ENCODE measurements at places on chromosomes 12 and 14.

DNA sequence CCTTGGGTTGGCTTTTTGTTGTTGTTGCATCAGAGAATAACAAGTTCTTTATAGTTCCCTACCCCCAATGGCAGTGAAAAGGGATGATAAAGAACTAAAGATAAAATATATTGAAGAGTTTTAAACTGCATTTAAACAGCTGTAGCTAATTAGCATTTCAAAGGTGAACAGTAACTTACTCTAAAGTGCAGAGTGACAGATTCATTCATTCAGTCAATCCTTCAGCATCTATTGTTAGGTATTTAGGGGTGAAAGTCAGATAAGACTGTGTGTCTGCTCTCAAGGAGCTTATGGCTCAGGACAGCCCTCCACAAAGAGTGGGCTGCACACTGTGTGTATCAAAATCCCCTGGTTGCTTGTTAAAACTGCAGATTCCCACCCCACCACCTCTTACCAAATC lies 146.1 kb downstream of the SSPN start:
- DNase-seq: no peak

DNA sequence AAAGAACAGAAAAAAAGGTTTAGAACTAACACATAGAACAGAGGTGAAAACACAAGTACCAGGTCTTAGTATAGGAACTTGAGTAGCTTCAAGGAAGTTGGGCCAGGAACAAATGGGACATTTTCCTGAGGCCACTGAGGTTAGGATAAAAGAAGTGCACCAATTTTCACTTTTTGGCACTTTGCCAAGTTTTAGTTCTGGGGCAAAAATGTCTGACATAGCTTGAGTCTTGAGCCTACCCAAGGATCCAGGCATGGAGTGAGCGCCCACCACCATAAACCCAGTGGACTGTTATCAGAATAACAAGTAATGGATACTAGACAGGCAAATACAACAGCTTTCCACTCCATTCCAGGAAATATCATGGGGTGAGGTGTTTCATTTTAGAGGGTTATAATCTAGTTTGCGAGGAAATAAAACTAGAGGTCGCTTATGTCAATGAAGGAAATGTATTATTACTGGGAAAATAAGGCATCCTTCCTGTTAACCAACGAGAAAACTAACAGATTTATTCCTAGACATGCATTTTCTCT lies 199.7 kb upstream of the HMGA2 start:
- DNase-seq: no peak

GRCh38 chr14:84483072-84483420 lies 1046.9 kb upstream of the FLRT2 start:
- DNase-seq: no peak

DNA sequence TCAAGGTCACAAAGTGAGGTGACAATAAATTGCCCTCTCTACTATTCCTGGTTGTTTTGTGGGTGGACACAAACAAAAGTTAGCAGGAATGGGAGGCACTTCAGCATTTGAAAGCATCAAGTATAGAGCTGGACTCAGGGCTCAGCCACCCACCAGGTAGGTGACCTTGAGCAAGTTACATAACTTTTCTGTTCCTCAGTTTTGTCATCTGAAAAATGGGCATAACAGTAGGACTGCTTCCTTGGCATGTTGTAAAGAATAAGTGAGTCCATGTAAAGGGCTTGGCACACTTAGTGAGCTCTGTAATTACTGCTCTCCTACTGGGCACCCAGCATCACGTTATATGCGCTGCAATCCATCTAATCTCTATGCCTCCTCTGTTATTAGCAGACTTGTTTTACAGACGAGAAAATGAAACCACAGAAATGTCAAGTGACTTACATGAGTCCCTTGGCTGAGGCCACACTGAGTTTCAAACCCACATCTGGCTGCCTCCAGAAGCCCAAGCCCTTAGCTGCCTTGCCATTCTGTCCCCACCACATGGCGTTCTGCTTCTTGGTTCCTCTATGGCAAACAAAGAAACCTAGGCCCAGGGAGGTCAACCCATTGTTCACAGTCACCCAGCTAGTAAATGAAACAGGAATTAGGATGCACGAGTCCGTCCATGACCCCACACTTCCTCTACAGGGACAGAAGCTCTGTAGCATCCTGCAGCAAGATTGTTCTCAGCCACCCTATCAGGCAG lies 63.2 kb upstream of the SLC24A4 start:
- no peak for DNase-seq

DNA sequence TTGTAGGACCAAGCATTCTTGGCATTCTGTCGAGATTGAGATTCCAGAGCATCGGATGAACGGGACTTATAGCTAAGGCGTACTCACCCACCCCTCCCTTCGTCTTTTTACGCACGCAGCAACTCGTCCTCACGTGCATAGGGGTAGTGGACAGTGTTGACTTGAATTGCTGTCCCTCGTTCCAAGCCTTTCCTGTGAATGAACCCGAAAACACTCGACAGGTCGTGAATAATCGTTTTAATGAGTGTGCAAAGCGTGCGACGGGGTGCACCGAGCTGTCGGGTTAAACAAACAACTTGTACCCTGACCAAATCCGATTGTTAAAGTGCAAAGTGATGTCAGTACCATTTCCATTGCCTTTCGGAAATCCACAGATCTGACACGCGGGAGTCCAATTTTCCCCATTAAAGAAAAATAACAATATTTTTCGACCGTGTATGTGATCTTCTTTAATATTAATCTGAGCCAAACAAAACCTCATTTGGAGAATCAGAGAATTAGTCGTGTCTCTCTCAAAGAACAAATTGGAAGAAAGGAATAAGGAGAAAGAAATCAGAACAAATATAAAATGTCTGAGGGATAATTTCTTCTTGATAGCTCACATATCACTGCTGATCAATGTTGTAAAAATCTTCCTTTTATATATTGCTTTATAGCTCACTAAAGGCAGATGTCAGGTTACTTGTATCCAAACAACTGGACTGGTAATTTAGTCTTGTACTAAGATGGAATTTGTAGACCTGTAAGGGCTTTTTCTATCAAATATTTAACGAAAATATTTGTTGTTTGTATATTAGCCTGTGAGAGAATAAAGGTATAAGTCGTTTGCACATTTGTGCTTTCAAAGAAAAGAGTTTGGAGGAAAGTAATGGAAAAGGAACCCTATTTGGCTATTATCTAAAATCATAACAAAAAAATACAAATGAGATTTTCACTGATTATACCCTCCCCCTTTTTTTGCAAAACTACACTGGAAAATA lies 11.8 kb downstream of the FOXG1 start:
- DNase-seq: no peak

DNA sequence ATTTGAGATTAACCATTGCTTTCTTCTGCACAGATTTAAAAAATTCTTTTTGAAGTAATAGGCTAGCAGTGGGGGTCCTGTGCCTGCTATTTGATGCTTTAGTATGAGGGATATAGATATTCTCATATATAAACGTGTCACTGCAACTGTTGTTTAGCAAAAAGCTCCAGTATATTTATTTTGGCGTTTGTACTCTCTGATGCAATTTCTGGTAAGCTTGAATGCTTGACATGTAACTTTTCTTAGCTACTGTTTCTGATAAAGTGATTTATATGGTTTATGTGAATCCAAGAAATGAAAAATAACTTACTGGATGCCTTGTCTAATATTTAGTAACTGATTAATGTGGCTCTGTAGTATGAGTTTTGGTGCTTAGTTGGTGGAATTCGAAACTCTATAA lies 77.1 kb downstream of the TTLL5 start:
- DNase-seq: no peak

DNA sequence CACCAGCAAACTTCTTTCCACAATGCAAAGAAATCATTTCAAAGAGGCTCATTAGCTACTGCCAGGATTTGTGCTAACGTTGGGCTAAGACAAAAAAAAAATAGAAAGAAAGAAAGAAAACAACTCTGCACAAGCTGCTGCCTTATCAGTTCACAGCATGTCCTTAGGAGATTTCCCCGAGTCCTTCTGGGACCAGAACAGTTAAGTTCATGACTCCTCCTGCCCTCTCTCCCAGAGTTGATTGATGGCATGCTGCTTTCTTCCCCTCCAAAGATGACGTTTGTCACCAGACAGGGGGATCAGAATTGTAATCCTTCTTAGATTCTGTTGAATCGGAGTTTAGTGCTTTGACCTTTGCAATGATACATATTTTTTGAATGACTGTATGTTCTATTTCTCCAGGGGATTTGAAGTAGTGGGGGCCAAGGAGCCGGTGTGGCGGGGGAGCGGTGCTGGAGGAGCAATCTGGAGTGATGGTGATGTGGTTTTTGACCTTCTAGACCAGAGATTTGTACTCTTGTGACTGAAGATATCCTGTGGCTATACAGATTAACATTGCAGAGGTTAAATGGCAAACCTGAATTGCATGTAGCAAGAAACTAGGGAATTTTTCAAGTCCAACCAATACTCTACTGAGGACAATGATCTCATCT lies 409.2 kb upstream of the TMPO start:
- no peak for DNase-seq

DNA sequence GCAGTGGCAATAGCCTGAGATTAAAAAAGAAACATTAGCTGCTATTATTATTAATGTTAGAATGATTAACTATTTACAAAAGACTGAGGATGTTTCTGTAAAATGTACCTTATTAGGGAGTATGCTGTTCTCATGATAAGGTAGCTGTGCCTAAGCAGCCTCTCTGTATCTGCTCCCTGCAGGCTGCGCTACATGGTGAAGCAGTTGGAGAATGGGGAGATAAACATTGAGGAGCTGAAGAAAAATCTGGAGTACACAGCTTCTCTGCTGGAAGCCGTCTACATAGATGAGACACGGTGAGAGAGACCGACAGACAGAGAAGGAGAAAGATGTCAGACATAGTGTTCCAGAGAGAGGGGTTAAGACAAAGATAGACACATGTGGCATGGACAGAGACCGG lies 17.4 kb downstream of the PDE1B start:
- DNase-seq: no peak

DNA sequence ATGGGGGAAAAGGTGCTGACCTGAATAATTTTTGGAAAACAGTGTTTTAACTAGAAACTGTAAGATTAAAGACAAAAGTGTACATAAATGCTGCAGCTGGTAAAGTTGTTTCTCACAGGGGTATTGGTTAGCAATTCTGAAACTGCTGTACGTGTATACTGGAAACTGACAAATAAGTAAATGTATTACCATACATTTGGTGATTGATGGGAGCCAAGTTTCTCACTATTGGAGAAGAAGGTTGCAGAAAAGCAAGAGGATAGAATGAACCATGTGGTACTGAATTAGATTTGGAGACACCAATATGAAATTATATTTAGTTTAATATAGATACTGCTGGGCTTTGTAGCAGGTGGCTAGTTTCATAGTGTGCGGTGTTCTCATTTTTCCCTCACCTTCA lies 19.6 kb upstream of the FBXO33 start:
- no peak for DNase-seq

GRCh38 chr12:26379777-26380467 lies 184.5 kb downstream of the SSPN start:
- no peak for DNase-seq
